Bronchial epithelial cell (primary cell): ENCODE measurements at places on chromosomes 3 and 15. TPM values are rescaled to one million over a fixed set of nuclear protein-coding genes. Genes with fewer than 3 reads are reported as not detected.

TNFSF10 gene
- 15.5 and 24.6 TPM in 2 replicates for total RNA-seq

MASP1 gene
- total RNA-seq, result 0.13 and 3.9 TPM in 2 replicates

HYKK gene
- 1.2 and 1.3 TPM in 2 replicates for total RNA-seq

NEDD4 gene
- total RNA-seq, result 37.1 and 59.5 TPM in 2 replicates

ACOX2 gene
- total RNA-seq, result 0.26 TPM in 1 of 2 replicates, not detected in the other

DNA sequence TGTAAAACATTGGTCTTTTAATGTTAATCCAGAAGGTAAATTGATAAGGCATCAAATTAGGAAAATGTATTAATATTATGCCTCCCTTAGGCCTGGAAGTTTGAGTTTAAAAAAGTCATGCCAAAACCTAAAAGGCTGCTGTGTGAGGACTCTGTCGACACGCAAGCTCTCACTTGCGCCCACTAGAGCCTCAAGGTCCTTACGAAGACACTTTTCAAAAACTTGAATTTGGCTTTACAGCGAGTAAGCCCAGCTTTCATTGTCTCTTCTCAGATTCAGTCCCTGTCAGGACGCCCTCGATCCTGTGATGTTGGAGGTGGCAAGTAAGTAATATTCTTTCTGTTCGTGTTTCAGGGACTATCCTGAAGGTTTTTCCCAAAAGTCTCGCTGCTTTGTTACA lies 89.7 kb downstream of the CRTC3 start:
- DNase-seq, result no peak

DNA sequence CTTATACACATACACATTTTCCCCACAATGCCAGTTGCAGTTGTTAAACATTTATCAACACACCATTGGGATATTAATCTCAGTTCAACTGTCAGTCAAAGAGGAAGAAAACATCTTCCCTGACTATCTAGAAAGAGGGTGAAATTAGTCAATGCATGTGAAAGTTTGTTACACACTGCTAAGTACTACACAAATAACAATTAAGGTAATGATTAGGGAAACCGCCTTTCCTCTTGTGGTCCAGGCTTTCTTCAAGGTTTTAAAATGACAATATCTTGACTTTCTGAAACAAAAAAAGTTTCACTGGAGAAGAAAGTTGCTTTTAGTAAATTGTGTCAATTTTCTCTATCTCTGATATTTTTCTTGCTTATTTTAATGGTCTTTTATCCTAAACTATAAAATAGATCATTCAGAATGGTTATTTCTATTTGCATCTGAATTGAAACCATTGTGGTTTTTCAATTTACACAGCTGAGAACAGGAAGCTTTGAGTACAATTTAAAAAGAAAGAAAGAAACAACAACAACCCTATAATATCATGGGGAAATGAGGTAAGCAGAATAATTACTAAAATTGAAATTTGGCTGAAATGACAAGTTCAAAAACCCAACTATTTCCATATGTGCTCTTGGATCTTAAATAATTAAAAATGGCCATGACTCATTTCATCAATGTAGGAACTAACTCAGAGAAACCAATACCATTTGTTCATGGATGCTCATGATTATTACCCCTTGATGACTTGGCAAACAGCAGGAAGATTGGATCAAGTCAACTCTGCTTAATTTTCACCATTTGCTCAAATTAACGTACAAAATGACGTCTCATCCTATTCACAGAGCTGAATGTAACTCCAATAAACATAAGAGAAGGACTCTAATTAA lies 31.7 kb downstream of the GPR149 start:
- no peak for DNase-seq

GRCh38 chr3:22244761-22245521 lies 493.9 kb upstream of the ZNF385D start:
- peak; percentile 57 for DNase-seq

DNA sequence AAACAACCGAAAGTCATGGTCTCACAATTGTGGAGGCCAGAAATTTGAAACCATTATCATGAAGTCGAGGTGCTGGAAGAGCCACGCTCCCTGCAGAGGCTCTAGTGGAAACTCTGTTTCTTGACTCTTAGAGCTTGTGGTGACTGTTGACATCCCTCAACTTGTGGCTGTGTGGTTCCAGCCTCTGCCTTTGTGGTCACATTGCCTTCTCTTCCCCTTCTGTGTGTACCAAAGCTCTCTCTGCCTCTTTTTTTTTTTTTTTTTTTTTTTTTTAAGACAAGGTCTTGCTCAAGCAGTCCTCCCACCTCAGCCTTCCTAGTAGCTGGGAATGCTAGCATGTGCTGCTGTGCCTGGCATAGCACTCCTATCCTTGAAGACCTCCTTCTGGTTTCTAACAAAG lies 48.7 kb upstream of the CRTC3 start:
- no peak for DNase-seq

GRCh38 chr3:83523470-83524073 lies 1435.2 kb upstream of the CADM2 start:
- peak; percentile 58 for DNase-seq

DNA sequence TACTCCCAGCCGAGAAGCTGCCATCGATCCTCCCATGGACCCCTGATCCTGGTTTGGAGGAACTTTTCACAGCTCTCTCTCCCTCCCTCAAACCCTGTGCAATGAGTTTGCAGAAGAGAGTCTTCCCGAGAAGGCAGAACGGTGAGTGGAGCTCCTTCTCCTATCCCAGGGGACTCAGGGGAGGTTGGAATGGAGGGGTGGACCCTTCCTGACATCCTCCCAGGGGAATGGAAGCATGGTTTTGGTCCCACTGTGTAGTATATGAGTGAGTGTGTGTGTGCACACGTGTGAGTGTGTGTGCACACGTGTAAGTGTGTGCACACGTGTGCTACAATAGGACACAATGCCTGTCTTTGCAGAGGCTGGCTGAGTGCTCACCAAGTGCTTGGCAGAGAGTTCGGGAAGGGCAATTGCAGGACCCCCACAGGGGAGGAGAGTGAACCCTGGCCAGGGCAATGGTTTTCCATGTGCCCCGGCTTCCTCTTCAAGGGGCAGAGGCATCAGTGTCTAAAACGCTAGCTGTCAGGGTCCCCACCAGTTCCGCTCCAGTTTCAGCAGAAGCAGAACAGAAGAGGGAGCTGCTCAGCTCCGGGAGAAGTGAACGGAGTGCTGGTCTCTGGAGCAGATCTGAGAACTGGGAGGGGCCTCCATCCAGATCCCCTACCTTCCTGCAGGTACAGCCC lies 13.8 kb upstream of the IL16 start:
- no peak for DNase-seq

DNA sequence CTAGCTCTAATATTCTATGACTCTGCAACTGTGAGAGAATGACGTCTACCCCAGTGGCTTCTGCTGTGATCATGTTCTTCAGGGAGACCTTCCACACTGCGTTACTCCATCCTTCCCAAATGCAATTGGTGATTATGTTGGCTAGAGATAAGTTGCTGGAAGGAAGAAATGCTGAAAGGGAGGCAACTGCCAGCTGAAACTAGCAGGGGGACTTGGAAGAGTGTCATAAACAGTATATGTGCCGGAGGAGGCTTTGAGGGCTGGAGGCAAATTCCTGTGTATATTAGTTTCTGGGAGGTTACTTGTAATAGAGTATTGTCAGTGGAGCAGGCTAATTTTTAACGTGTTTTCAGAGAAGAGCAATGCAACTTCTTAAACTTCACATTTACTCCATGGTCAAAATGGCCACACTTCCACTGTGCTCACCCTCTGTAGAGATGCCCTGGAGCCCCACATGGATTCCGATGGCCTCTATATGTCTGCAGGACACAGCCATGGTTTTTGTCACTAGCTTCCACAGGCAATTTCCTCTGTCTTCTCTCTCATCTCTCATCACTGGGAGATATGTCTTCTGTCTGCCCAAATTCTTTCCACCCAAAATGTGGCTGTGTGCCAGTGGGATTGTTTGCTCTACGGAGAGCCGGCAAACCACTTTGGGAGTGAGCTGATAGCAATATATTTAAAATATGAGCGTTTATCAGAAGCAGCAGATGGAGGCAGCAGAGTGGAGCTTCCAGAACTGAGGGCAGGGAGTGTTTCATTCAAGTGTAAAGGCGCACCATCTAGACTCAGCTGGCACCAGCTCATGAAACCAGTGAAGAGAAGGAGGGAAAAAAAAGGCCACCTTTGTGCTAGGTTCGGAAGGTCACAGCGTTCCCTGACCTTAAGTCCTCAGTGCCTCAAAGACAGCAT lies 13.3 kb upstream of the CD47 start:
- DNase-seq, result no peak
